ENCODE measurements at places on chromosomes 6 and 20.

DNA sequence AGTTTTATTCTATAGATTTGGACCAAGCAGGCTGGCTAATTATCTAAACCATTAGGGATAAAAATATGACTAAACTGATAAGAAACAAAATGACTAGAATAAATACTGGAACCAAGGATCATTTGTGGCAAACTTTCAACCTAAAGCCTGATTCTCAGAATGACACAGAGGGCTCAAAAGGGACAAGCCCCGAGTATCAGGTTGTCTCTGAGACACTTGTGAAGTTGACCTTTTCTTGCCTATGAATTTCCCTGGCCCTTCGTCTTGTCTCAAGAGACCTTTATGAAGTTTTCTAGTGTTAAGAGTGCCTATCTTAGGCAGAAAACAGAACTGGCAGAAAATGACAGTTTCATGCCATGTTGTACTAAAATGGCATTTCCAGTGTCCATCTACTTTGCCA lies 68.3 kb downstream of the IMPG1 start:
- DNase-seq: no peak

DNA sequence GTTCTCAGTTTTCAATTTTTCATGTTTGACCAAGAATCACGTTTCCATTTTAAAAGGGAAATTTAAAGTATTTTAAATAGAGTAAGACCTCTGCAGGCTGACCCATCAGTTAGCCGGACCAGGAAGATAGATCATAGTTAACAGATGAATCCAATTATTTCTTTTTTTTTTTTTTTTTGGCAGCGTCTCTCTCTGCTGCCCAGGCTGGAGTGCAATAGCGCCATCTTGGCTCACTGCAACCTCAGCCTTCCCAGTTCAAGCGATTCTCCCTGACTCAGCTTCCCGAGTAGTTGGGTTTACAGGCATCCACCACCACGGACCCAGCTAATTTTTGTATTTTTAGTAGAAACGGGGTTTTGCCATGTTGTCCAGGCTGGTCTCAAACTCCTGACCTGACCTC lies 256.7 kb upstream of the CNR1 start:
- no peak for DNase-seq

DNA sequence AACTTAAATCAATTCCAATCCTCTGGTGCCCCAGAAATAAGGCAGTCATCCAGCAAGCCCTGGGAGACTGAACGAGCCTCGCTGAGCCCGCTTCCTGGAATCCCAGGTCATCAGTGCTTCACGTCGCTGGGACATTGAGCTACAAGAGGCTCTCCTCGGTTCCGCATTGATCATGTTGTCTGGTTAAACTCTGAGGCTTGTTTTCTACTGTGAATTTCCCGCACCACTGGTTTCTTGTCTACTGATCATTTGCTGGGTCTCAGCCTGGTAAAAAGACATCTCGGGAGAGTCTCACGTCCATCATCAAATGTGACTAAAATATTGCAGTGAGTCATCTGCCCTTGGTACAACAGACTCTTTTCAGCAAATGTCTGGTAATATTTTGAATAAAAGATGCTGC lies 569.2 kb downstream of the QKI start:
- DNase-seq: no peak

DNA sequence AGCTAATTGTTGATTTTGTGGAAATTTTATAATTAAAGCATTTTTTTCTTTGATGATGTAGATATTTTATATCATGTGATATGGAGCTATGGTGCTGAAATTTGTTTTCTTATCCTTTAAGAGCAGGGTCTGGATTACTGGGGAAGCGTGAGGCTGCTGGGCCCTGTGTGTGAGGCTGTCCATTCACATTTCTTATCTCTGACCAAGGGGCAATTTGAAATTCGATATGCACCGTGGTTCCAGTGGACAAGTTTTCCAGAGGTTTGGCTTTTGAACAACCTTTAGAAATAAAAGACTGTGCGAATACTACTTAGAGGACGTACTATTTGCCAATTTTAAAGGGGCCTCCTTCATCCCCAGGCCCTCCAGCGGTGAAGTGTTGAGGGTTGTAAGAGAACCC lies 3.7 kb downstream of the ERMARD start:
- DNase-seq: no peak

- DNase-seq: peak; percentile 74
Observed at GRCh38 chr6:45590226-45590625, 212.5 kb upstream of the SUPT3H start.

- no peak for DNase-seq
Observed at GRCh38 chr6:7763881-7764280, 38.0 kb downstream of the BMP6 start.

DNA sequence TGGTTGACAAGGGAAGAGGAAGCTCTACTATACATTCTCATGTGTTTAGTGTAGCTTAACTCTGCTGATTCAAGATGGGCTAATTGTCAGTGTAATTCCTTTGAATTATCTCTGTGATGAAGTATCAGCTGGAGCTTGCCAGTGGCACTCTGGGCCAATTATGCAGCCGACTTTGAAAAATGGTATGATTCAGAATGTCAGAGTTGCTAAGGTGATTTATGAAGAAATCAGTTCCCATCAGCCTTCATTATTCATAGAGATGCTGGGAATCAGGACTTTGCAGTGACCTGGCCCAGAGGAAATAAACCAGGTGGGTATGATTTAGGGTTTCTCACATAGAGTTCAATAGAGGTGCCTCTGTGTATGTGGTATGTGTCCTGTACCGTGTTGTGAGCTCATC lies 33.4 kb downstream of the KCNS1 start:
- DNase-seq: no peak

- DNase-seq: no peak
Observed at GRCh38 chr6:147381712-147382111, 126.8 kb upstream of the SAMD5 start.

DNA sequence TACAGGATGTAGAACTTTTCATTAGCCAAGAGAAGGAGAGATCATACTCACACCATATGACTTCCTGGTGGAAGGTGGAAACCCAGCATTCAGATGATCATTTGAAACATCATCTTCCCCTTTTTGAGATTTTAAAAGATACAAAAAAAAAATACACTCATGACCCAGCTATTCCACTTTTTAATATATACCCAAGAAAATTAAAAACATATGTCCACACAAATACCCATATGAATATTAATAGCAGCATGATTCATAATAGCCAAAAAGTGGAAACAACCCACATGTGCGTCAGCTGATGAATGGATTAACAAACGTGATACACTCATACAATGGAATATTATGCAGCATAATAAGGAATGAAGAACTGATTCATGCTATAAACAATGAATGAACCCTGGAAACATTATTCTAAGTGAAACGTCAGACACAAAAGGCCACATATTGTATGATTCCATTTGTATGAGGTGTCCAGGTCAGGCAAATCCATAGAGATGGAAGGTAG lies 130.0 kb upstream of the SGK1 start:
- no peak for DNase-seq

- DNase-seq: peak; percentile 92
Observed at GRCh38 chr20:1357921-1358671, 29.2 kb upstream of the SDCBP2 start.

GRCh38 chr6:6823568-6824224 lies 235.2 kb downstream of the LY86 start:
- DNase-seq: no peak

DNA sequence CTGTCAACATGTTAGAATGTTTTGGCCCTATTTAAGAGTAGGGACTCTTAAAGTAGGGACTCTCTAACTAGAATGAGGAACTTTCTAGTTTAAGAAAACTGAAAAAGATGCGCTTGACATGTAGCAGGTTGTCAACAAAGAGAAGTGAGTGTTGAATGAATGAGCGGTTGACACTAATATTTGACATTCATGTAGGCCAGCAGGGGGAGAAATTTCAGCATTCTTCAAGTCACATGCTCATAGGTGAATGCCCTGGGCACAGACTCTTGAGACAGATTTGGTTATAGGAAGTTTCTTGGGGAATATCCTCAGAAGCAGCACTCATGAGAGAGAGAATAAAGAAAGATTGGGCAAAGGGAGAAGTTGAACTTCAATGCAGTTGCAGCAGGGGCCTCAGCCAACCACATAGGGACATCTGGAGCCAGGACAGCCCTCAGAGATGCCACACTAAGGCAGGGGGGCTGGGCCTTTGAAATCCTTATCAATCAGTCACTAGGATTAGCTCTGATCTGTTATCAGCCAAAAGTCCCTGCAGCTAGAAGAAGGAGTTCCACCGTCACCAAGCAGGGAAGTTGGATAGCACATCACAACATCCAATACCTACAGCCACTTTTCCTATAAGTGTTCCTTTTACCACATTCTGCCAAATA lies 145.1 kb upstream of the FKBP1C start:
- DNase-seq: no peak

DNA sequence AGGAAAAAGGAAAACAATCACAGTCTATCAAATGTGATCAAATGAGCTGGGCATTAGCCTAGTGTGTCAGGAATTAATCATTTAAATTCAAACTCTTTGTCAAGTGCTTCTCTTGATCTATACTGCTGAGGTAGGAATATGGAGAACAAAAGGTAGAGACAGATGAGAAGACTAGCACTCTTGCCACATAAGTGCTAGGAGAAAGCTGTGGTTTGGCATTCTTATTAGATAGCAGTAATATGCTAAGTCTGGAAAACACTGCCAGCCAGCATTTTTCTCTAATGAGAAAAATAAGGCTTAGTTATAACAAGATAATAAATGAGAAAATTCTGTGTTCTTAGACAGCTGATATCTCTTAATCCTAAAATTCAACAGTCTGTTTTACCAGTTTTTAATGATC lies 38.9 kb downstream of the ORC3 start:
- no peak for DNase-seq

GRCh38 chr6:117521791-117522502 lies 39.5 kb downstream of the DCBLD1 start:
- no peak for DNase-seq

DNA sequence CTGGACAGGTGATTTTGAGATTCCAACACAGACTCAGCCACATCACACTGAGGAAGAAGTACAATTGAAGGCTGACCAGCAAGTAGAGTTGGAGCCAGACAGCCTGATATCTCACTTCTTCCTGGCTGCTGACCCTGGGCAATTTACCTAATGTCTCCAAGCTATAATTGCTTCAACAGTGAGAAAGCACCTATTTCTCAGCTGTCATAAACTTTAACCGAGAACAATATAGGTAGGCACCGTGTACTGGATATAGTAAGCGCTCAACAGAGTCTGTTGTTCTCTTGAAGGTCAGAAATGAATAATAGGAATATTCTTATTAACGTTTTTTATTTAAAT lies 28.3 kb downstream of the STX7 start:
- no peak for DNase-seq

- DNase-seq: no peak
Observed at GRCh38 chr6:156254240-156254639, 522.9 kb upstream of the ARID1B start.

DNA sequence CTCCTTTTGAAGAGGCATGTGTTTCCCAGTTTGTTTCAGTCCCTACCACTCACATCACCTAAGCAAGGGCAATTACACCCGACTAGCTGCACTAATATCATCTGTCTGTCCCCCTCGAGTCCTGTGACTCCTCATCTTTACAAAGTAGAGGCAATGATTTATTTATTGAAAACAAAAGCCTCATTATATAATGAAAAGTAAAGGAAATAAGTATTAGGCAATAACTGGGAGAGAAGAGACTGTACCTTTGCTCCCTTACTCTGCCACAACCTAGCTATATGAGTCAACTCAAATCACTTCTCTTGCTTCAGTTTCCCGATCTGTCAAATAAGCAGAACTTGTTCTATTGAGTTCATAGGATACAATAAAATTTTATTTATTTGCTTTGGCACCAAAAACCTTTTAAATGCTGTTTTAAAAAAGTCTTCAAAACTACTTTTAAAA lies 38.9 kb downstream of the CSNK2A1 start:
- no peak for DNase-seq

- DNase-seq: peak; percentile 29
Observed at GRCh38 chr20:49280463-49281058, 2.7 kb upstream of the ZNFX1 start.

DNA sequence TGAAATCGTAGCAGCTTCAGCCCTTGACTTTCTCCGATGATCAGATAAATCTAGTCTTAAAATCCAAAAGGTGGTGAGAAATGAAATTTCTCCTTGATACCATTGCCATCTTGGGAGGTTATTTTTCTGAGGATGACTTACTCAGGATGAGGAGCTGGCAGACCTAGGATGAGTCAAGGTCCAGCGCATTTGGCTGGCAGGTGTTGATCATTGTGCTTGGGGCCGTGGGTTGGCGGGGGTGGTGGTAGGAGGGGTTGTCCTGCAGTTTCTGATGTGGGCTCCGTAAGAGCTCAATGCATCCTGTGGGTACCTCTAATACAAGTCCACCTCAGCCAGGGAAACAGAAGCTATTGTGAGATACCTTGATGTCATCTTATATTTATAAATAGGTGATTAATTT lies 148.3 kb upstream of the SCGN start:
- no peak for DNase-seq

DNA sequence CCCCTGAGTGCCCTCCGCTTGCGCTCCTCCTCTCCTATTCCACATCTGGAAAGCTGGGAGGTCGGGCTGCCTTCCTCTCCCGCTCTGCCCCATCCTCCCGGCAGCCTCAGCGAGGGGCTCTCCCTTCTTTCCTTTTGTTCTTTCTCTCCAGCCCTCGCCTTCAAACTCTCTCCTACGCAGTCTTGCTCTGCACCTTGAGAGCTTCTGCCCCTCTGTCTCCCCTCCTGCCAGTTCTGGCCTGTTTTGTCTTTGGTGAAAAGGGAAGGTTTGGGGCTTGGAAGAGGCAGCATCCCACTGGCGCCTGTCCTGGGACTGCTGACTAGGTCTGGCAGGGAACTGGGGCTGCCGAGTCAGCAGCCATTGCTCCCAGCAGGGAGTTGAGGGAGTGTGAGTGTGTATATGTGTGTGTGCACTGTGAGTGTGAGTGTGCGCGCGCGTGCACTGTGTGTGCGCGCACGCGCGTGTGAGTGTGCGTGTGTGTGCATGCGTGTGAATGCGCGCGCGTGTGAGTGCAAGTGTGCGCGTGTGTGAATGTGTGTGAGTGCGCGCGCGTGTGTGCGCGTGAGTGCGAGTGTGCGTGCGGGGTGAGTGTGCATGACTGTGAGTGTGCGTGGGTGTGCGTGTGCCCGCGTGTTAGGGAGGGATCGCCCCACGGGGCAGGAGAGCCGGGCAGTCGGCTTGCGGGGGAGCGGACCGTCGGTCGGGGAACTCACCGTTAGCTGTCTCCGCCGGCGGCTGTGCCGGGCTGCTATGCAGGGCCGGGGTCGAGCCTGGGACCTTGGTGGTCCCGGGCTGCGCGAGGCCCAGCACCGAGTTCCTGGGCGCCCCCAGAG lies 523 bp downstream of the CPXM1 start:
- no peak for DNase-seq

DNA sequence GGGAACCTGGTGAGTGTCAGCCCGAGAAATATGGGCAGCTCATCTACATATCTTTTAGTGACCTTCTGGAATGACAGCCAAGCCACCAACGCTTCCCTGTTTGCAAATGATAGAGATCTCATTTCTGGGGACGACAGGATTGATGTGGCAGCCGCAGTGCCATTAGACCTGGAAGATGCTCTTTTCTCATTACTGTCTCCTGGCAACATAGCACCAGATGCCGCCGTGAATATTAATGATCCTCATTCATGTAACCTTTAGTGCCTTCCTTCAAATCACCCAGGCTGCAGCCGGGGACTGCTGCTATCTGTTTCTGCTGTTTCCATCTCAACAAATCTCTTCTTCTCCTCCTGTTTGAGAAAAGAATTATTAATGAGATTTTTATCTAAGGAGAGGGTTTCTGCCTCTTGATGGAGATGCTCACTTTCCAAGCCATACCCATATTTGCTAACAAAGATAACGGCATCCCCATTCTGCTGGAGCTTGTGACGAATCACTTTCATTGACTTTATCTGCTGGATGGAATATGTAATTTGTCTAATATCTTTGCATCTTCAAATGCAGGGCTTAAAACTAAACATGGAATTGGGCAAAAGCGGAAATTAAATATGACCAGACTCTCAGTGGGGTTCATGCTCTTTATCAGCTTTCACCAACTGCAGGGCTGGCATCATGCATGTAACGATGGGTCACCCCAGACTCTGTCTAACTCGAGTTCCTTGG lies 74.8 kb upstream of the KIF16B start:
- no peak for DNase-seq

Measured in activated CD4-positive, alpha-beta T cell treated with anti-CD3 and anti-CD28 coated beads, Interleukin-10, Interleukin-2, amounts not matched to agents 100 ng/mL and 50 ng/mL, durations not matched to agents 16 hours and 8 hours (primary cell).